ENCODE measurements at places on chromosomes 3 and 15.
A peak's percentile ranks its signal among the peaks of the same experiment; 100 is the strongest.

DNA sequence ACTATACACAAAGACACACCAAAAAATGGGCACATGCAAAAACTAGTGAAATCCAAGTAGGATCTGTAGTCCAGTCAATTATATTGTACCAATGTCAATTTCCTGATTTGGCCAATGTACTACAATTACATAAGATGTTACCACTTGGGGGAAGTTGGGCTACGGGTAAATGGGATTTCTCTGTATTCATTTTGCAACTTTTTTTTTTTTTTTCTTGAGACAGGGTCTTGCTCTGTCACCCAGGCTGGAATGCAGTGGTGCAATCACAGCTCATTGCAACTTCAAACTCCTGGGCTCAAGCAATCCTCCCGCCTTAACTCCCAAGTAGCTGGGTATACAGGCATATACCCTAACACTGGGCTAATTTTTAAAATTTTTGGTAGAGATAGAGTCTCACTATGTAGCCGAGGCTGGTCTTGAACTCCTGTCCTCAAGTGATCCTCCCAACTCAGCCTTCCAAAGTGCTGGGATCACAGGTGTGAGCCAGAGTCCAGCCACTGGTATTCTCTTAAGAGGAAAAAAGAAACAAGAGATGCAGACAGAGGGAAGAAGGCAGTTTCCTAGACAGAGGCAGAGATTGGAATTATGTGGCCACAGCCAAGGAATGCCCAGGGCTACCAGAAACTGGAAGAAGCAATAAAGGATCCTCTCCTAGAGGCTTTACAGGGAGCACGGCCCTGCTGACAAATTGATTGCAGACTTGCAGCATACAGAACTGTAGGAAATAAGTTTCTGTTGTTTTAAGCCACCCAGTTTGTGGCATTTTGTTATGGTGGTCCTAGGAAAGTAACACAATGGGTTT is 33.3 kb downstream of the TFDP2 start:
- no peak for DNase-seq

- DNase-seq = no peak
Measured at GRCh38 chr3:16064642-16065414, 109.7 kb upstream of the GALNT15 start.

DNA sequence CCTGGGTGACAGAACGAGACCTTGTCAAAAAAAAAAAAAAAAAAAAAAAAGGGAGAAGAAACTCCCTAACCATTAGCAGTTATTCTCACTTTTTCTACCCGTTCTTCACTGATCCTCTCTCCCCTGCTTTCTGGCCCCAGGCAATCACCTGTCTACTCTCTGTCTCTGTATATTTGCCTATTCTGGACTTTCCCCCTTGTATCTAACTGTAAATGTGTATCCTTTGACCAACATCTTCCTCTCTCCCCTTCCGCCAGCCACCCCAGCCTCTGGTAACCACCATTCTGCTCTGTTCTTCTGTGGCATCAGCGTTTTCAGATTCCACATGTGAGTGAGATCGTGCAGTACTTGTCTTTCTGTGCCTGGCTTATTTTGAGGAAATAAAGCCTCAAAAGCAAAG is 6.9 kb downstream of the CYFIP1 start:
- DNase-seq = no peak

GRCh38 chr3:124570232-124570631 is 160.0 kb upstream of the UMPS start:
- no peak for DNase-seq

DNA sequence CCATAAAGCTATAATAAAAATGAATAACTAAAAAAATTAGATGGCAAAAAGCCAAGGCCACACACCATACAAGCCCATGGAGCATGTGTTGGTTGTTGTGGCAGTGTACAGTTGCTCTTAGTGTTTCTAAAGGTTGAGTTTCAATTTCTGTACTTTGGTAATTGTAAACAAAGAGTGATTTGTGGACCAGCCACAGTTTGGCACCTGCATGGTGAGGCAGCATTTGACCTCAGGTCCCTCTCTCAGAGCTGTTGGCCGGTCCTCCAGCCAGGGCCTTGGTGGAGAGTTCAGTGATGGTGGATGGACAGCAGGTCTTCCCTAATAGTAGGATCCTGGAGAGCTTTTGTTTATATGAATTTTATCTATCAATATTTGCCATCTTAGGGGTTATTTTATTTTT is 5.6 kb downstream of the ACAD9 start:
- DNase-seq = no peak

GRCh38 chr3:33229947-33230346 is 11.3 kb upstream of the SUSD5 start:
- DNase-seq = no peak

GRCh38 chr3:47515864-47516319 is 2.4 kb upstream of the ELP6 start:
- no peak for DNase-seq

DNA sequence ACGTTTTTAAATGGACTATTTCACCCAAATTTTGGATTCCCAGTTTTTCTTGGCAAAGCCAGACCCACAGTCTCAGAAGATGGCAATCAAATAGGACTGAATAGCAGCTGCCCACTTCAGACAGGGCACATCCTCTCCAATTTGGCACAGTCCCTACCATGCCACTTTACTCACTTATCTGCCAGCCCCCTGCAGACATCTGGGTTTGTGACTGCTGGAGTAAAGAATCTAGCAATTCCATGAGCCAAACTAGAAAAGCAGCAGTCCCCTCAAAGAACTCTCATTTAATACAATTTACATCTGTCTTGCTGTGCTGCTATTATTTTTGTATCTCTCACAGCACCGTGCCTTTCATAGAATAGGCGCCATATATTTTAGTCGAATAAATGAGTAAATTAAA is 16.0 kb upstream of the LRRN1 start:
- DNase-seq = no peak

GRCh38 chr15:74206801-74207281 is 4.3 kb upstream of the STRA6 start:
- DNase-seq = no peak

DNA sequence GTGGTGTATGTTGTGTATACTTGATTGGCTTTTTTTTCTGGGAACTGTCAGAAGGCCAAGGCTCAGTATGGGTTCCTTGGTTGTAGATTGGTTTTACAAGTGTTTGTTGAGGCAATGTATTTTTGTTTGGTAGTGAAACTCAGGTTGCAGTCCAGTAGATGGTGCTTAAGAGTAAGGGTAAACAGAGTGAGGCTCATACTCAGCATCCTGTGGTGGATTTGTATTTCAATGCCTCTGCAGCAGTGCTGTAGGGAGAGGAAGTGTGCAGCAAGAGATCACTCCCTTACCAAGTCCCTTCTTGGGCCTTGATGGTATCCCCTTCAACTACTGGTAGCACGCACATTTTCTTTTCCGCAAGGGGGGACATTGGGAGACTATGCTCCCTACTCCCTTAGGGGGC is 428.5 kb upstream of the CNTN3 start:
- DNase-seq = no peak

GRCh38 chr15:92068121-92068520 is 214.6 kb downstream of the SLCO3A1 start:
- DNase-seq = no peak

- no peak for DNase-seq
Measured at GRCh38 chr3:151297429-151297828, 19.1 kb upstream of the P2RY14 start.

- DNase-seq = no peak
Measured at GRCh38 chr3:187982142-187982541, 171.8 kb upstream of the LPP start.

- no peak for DNase-seq
Measured at GRCh38 chr3:178318941-178319816, 217.1 kb upstream of the KCNMB2 start.

- DNase-seq = no peak
Measured at GRCh38 chr3:148077318-148077923, 620.3 kb upstream of the AGTR1 start.

GRCh38 chr3:39100500-39100886 is 6.9 kb downstream of the GORASP1 start:
- no peak for DNase-seq

DNA sequence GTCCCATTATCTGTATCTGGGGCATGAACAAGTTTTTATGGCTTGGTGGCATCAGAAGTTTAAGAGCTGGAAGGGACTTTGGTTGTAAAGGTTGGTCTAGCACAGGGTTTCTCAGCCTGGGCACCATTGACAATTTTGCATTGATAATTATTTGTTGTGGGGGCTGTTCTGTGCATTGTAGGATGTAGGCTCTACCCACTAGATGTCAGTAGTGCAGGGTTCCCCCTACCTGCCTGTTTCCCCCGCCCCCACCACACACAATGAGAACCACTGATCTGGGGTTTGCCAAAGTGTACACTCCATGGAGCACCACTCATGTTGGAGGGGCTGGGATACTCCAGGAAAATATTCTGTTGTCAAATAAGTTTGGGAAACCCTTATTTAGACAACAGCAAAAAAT is 42.7 kb downstream of the PLCL2 start:
- DNase-seq = peak; percentile 20

DNA sequence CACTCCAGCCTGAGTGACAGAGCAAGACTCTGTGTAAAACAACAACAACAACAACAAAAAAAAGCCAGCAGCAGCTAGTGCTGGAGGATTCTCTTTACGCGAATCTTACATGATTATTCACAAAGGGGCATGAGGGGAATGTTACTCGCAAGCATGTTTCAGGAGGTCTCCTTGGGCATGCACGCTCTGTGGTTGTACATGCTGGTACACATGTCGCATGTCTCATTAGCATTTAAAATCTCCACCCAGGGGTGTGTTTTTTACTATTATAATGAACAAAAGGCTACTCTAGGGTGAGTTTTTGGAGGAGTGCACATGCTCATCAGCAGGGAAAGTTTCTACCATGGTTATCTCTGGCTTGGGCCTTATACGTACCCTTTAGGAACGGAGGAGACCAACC is 12.7 kb upstream of the PLCH1 start:
- no peak for DNase-seq

- DNase-seq = no peak
Measured at GRCh38 chr15:85689729-85690128, 105.0 kb downstream of the KLHL25 start.

DNA sequence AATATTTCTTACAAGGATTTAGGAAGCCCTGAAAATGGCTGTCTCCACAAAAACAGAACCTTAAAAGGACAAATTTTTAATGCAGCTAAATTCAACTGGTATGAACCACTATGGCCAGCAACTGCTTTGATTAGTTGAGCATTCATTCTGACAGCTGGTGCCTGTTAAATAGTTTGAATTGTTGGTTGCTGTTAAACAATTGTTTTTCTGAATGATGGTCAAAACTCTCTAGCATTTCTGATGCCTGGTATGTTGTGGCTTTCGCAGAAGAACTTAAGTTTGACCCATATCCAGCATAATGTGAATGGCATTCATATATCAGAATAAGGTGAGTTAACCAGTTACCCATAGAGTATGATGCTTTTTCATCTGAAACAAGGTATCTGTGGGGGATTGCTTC is 138.4 kb downstream of the MEIS2 start:
- DNase-seq = no peak

- no peak for DNase-seq
Measured at GRCh38 chr3:99781761-99782160, 35.9 kb upstream of the CMSS1 start.

GRCh38 chr3:126554560-126555525 is 3.9 kb downstream of the C3orf22 start:
- DNase-seq = no peak

DNA sequence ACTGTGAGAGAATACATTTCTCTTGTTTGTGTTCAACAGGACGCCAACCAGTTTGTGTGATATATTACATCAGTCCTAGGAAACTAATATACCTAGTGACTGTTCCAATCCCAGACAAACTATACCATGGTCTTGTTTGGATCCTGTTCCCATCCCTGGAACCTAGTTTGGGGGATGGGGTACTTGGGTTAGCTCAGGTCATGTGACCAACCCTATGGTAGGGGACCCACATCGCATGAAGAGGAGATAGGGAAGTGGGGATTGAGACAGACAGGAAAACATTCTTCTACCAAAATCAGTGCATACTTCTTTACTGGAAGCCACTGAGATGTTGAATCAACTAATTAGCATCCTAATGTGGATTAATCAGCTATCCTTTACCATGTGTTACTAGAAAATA is 146.1 kb downstream of the THSD4 start:
- DNase-seq = no peak

DNA sequence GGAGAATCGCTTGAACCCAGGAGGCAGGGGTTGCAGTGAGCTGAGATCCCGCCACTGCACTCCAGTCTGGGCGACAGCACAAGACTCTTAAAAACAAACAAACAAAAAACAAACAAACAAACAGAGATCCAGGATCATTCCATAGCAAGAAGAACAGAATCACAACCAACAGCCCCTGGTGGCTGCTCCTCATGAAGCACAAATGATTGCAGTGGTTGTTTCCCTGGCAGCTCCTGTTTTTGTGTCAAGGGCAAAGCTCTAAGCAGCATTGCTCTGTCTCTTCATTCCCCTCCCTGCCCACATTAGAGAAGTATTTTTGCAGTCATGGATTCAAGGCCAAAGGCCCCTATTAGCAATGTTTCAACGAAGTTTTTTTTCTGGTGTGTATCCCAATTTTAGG is 25.8 kb upstream of the BLM start:
- no peak for DNase-seq

DNA sequence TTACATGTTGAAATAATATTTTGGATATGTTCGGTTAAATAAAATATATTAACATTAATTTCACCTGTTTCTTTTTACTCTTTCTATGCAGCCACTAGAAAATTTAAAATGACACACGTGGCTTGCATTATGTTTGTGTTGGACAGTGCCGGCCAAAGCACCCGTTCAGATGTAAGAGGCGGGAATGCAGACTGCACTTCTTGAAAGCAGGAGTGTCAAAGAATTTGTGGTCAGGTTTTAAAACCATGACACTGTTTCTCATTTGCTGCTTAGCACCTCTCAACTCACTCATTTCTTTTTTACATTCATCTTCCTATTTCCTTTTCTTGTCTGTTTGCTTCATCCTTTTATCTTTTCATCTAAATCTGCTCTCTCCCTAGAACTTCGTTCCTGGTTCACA is 35.3 kb upstream of the MINAR1 start:
- DNase-seq = no peak

DNA sequence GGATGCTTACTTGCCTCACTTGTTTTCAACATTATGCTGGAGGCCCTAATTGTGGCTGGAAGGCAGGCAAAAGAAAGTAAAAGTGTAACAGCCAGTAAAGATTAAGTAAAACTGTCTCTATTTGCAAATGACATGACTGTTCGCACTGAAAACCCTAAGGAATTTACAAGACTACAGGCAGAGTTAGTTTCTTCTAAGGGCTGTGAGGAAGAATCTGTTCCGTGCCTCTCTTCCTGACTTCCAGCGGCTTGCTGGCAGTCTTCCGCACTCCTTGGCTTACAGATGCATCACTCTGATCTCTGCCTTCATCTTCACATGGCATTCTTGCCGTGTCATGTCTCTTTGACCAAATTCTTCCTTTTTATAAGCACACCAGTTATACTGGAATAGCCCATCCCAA is 86.1 kb downstream of the DLG1 start:
- no peak for DNase-seq

- no peak for DNase-seq
Measured at GRCh38 chr3:46874430-46874829, 3.1 kb upstream of the PTH1R start.

- DNase-seq = no peak
Measured at GRCh38 chr15:72340366-72340765, 20.4 kb upstream of the CELF6 start.
